GM12891 (cell line): ENCODE measurements at places on chromosomes 5 and 9.

GRCh38 chr5:109848130-109848529 is 158.4 kb downstream of the MAN2A1 start:
- DNase-seq, result no peak

DNA sequence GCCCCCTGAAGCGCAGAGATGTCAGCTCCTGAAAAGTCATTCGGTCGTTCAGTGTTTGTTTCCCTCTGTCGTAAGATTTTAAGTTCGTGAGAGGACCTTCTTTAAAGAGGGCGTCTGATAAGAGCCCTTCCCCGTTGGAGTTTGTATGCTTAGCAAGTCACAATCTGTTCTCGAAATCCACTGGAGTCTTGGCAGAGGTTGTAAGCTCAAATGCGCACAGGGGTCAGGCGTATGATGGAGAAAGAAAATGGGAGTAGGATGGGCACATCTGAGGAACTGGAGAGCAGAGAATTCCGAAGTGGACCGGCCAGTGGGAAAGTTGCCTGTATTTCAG is 710 bp downstream of the HSD17B4 start:
- DNase-seq, result no peak

- no peak for DNase-seq
These were observed 270.9 kb downstream of the HSPA4 start for GRCh38 chr5:133322743-133323142.

DNA sequence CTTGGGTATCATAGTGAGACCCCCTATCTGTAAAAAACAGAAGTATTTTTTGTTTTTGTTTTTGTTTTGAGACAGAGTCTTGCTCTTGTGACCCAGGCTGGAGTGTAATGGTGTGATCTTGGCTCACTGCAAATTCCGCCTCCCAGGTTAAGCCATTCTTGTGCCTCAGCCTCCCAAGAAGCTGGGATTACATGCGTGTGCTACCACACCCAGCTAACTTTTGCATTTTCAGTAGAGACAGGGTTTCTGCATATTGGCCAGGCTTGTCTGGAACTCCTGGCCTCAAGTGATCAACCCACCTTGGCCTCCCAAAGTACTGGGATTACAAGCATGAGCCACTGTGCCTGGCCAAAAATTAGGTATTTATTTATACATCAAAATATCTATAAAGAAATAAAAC is 10.2 kb upstream of the CCDC171 start:
- no peak for DNase-seq

- no peak for DNase-seq
These were observed 57.4 kb upstream of the SLC25A51 start for GRCh38 chr9:37961351-37961750.

DNA sequence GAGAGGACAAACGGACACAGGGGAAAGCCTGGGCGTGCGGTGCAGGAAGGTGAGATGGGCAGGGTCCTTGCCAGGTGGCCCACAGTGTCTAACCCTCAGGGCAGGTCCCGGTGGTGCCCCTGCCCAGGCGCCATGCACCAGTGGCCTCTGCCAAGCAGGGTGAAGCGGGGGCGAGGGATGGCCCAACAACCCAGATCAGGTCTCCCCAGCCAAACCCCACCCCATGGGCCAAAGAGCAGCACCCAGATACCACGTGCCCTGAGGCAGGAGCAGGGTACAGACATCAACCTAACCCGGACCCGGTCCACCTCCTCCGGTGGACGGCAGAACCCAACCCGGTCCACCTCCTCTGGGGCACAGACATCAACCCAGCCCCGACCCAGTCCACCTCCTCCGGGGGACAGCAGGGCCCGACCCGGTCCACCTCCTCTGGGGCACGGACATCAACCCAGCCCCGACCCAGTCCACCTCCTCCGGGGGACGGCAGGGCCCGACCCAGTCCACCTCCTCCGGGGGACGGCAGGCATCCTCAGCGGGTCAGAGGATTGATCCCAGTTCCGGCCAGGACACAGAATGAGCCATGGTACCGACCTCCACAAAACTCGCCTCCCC is 12.8 kb downstream of the SLC12A7 start:
- no peak for DNase-seq

DNA sequence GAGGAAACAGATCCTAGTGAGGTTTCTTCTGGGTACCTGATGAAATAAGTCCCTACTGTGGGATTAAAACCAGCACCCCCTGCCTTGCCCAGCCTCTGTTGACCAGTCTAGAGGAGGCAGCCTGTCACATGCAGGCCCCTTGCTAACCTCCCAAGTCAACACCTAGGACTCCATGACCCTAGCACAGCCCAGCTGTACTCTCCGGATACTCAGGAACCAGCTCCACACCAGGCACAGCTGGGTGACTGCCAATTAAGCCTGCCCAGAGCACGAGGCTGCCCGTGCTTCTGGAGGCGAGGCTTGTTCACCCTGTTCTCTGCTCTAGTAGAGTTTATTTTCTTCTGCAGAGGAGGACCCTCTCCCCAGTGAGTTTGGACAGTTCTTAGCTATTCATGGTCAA is 92.5 kb downstream of the SNX24 start:
- no peak for DNase-seq
